ENCODE measurements at places on chromosomes 6 and 20.
A peak's percentile ranks its signal among the peaks of the same experiment; 100 is the strongest.

GRCh38 chr20:15627501-15627903 lies 945.7 kb downstream of the KIF16B start:
- no peak for DNase-seq

DNA sequence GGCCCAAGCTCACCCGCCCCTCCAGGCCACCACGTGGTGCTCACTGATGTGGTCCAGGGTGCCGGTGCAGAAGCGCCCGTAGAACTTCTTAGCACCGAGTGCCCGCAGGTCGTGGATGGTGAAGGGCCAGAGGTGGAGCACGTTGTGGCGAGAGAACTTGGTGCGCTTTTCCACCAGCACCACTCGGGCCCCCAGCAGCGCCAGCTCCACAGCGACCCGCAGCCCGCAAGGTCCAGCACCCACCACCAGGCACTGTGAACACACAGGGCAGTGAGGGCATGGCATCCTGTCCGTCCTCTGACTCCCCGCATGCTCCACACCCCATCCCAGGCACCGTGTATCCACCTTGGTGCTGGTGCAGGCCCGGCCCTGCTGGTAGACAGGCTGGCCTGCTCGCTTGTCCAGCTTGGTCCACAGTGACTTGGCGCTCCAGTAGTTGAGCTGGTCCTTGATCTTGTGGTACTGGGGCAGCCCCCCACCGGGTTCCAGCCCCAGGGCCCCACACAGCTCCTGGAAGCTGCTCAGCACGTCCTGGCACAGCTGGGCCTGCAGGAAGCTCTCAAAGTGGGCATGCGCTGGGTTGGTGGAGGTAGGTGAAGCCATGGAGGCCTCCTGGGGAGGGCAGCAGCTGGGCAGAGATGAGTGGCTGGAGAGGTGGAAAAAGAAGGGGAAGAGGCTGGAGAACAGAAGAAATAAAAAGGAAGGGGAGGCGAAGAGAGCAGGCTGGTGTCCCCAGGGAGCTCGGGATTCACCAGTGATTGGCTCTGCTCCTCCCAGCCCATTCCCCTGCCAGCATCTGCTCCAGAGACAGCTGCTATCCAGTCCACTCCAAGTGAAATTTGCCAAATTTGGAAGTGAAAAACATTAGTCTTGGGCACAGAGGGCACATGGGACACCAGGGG lies 1.7 kb downstream of the MICAL1 start:
- DNase-seq = peak; percentile 76

DNA sequence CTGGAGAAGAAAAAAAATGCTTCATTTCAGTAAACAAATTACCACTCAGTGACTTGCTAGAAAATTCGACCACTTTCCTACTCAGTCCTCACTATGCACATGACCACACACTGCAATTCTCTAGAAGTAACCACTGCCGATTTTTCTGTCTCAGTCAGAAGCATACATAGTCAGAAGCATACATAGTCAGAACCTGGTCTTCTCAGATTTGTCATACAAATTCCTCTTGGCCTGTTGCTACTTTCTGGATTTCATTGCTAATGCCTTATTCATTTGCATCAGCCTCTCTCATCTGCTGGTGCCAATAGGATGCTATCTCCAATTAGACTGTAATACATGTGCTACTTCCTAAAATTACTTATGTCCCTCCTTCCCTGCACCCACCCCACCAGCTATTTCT lies 10.2 kb upstream of the KIF16B start:
- no peak for DNase-seq

GRCh38 chr6:160042788-160043301 lies 74.0 kb downstream of the IGF2R start:
- peak; percentile 72 for DNase-seq

DNA sequence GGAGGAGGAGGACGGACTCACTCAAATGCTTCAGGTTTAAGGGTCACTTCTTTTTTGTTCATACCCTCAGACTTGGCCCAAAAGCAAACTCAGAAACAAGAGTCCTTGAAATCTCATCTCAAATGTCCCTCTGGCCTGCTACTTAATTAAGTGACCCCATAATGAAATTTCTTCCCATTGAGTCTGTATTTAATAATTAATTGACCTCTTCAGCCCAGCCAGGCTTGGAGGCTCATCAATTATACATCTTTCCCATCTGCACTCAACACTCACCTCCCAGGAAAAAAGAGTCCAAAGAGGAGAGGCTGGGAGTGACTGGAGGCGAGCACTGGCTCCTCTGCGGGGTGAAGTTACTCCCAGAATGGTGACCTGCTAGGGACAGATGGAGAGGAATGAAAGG lies 90.5 kb upstream of the EYA2 start:
- DNase-seq = no peak

DNA sequence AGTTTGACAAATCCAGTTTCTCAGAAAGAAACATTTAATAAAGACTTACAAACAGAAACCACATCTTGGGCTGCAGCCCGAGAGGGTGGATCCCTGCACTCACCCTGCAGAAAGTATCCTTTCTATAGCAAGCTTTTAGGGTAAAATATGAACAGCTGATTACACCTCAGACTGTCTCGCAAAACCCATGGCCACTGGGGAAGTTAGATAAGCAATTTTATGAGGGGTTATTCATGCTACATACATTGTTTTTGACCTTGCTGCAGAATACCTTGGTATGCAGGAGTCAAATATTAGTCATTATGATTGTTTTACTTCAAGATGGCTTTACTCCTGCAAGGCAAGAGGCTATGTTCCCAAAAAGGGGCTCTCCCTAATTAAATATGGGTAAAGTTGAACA lies 126.9 kb downstream of the OR2B2 start:
- DNase-seq = no peak

DNA sequence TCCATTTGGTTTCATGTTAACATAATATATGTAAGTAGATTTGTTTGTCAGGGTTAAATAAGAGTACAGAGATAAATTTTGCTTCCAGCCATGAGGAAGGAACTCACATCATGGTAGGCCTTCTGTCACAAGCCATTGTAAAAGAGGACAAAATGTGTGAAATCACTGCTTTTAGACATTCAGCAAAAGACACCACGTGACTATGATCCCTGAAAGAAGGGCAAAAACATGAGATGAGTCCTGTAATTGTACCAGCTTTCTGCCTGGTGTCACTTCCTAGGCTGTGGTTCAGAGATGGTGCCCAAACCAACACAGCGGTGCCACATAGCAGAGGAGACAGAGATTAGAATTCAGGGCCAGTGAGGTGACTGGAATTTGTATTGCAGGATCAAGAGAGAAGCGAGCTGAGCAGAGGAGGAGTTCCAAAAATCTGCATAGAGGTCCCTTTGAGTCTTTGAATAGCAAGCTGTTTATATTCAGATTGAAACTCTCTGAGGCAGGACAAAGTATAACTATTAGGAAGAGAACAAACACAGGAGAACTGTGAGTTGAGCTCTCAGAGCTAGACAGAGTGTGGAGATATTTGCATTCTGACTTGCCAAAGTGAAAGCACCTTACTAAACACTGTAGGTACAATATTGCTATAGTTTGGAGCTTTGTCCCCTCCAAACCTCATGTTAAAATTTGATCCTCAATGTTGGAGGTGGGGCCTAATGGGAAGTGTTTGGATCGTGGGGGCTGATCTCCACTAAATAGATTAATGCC lies 52.6 kb upstream of the PDE7B start:
- DNase-seq = no peak

- no peak for DNase-seq
Observed at GRCh38 chr20:7770046-7770445, 170.2 kb downstream of the HAO1 start.

DNA sequence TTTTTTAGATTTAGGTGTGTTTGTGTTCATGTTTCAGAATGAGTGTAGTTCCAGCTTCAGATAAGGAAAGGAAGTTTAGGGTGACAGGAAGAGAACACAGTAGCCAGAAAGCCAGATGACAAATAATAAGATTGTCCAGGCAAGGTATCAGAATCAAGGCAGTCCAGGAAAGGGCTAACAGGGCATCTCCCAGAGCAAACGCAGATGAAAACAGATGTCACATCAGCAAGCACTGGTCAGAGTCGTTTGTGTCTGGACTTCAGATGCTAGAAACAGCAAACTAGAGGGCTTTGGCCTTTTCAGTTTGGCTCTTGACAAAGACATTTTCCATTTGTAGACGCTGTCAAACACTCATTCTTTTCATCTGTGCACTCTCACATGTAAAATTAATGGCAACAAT lies 65.5 kb downstream of the VIP start:
- no peak for DNase-seq

DNA sequence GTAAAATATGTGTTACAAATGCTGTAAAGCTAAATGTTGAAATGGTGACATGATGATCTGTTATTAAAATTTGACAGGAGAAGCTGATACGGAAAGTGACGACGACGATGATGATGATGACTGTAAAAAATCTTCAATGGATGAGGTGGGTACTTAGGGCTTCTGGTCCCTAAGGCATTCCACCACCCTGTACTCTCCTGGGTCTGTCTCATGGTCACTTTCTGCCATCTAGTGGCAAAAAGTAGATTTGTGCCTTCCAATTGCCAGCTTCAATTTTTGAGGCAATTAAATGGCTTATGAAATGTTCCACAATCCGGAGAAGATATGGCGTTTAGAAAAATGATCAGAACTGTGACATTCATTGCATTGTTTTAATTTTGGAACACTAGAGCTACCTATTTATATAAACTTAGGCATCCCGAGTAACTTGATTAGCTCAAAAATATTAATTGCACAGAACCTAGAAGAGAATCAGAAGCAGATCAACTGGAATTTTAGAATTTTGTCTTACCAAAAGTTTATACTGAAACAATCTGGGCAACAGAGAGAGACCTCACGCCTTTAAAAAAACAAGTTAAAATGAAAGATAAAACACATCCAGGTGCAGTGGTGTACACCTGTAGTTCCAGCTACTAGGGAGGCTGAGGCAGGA lies 346.5 kb upstream of the PLCB4 start:
- DNase-seq = peak; percentile 61

- DNase-seq = no peak
Observed at GRCh38 chr6:19032591-19033295, 645.6 kb downstream of the RNF144B start.

GRCh38 chr6:36243562-36244212 lies 26.2 kb upstream of the PNPLA1 start:
- no peak for DNase-seq

Data from fibroblast of gingiva (primary cell).